ENCODE measurements at places on chromosomes 1 and 21.

GRCh38 chr1:157562515-157562914, 10.2 kb upstream of the FCRL5 start:
- no peak for DNase-seq

- DNase-seq: no peak
Observed at GRCh38 chr1:110133436-110133835, 16.9 kb upstream of the SLC6A17 start.

DNA sequence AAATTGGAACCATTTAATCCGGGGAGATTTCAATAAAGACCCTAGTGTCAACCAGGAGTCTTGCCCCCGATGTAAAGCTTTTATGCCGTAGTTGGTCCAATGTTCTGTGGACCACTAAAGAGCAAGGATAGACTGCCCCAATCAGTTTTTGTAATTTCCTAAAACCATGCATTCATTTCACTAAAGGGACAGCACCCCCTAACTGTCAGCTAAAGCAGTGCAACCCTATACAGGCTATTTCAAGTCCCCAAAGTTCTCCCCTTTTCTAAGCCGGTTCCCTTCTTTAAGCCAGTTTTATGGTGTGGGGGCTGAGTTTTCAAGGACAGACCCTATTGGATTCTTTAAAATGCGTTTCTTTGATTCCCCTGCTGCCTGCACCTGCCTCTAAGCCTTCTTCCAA, 12.7 kb upstream of the PDPN start:
- DNase-seq: no peak

- DNase-seq: no peak
Observed at GRCh38 chr1:12518931-12519692, 98.9 kb downstream of the DHRS3 start.

DNA sequence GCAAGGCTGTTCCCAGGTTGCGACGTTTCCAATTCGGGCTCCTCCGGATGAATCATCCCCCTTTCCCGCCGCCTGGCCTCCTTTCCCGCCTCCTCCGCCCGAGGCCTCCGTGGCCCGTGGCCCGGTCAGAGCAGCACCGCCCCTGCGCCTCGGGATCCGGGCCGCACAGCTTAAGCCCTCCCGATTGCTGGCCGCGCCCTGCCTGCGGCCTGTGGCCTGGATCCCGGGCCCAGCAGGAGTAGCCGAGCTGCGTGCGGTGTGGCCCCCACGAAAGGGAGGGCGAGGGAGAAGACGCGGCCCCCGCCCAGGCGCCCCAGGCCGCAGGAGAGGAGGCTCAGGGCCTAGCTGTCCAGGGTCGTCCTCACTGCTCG, 1.0 kb downstream of the TMEM200B start:
- no peak for DNase-seq

DNA sequence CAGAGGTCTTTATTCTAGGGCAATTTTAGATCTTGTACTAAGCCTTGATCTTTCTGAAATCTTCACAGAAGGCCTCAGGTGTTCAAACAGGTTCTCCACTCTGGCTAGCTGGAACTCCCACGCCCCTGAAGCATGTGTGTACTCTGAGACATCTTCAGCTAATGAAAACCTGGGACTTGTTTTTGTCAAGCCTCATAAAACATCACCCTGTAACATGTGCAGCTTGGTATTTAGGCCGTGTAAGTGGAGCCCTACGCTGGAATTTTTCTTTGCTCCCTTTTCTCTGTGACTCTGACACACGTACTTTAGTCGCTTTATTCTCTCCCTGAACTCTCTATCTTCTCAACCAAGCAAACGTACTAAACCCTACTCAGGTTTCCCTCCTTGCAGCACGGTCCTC, 701.9 kb upstream of the ZP4 start:
- no peak for DNase-seq

GRCh38 chr1:151324390-151324930, 2.8 kb downstream of the PI4KB start:
- no peak for DNase-seq

DNA sequence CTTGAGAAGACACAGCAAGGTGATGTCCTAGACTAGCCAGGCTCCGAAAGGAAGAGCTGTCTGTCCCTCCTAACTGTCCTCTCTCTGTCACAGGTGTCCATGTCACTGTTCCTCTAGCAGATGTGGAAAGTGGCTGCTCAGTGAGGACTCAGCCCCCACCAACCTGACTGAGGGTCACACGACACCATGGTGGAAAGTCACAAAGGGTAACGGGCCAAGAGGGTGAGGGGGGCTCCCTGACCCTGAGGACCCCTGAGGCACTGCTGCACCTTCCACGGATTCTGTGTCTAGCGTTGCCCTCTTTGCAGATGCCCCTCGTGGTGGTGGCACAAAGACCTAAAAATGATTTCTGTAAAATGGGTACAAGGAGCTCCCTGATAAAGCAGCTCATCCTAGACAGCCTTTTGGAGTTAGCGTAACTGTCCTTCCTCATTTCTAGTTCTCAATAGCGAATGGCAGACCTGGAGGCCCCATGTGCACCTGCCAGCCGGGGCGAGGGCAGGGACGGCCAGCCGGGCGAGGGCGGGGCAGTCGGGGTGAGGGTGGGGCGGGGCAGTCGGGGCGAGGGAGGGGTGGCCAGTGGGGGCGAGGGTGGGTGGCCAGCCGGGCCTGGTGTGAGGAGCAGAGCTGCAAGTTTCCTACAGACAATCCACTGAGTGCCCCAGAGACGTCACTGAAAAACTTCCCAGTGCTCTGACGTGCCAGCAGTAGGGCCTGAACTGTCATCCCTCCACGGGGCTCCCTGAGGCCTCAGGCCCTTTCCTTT, 23.4 kb downstream of the POFUT2 start:
- DNase-seq: no peak

DNA sequence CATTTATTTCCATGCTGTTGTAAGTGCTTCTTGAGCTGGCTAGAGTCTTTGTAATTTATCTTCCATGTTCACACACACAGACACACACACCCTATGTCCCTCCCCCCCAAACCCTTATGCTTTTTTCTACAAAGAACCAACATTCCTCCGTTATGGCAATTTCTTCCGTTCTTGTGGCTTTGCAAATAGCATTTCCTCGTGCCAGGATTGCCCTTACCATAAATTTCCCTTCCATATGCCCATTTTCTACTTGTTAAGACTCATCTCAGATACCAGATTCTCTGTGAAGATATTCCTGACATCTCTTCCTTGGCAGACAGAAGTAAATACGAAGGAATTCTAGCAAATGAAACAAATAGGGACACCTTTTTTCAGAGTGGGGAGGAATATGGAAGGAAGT, 26.0 kb downstream of the RALGPS2 start:
- no peak for DNase-seq

DNA sequence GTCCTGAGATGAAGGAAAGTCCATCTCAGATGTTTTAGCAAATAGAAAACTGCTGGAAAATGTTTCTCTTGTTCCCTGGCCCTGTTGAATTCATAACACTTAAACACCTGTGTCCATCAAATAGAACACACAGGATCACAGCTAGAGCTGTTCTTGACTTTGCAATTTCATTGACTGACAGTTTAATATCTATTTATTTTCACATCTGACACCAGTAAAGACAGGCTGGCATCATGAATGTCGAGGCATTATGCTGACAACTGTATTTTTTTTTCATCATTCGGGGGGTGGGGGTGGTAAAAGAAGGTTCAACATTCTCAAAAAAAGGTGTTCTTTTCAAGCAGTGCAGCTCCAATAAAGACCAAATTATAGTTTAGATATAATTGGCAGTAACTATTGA, 591.2 kb upstream of the PTBP2 start:
- no peak for DNase-seq

GRCh38 chr1:202569393-202570322, 140.6 kb downstream of the SYT2 start:
- DNase-seq: no peak

DNA sequence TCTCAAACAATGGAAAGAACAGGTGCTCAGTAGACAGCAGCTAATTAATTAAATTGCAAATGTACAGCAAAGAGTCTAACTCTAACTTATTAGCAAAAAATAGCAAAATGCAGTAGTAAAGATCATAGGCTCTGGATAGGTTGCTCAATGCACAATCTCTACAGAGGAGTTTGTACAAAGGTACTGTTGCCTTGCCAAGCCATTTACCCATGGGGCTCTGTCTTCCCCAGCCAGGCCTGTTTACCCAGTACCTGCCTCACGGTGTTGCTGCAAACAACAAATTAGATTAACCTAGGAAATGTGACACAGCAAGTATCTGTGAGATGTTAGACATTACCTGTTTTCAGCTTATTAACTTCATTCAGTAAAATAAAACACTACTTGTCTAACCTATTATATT, 222.0 kb downstream of the DENND1B start:
- DNase-seq: no peak

- peak; percentile 94 for DNase-seq
Observed at GRCh38 chr1:234772345-234773147, 162.6 kb upstream of the IRF2BP2 start.

GRCh38 chr1:205518661-205519540, 14.4 kb downstream of the CDK18 start:
- DNase-seq: no peak

DNA sequence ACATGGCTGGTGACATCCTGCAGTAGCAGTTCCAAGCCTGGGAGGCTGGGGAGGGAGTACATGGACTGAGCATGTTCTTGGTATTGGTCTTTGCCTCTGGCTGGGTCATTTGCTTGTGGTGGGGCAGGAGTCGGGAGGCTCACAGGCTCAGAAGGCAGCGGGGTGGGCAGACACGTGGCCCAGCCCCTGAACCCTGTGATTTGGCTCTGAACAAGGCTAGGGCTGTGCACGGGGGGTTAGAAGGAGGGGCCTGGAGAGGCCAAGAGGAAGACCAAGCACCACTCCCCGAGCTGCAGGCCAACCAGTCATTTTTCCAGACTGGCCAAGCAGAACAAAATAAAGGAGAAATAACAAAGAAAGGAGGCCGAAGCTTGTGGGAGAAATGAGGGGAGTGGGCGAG, 9.7 kb upstream of the PRELP start:
- DNase-seq: no peak

DNA sequence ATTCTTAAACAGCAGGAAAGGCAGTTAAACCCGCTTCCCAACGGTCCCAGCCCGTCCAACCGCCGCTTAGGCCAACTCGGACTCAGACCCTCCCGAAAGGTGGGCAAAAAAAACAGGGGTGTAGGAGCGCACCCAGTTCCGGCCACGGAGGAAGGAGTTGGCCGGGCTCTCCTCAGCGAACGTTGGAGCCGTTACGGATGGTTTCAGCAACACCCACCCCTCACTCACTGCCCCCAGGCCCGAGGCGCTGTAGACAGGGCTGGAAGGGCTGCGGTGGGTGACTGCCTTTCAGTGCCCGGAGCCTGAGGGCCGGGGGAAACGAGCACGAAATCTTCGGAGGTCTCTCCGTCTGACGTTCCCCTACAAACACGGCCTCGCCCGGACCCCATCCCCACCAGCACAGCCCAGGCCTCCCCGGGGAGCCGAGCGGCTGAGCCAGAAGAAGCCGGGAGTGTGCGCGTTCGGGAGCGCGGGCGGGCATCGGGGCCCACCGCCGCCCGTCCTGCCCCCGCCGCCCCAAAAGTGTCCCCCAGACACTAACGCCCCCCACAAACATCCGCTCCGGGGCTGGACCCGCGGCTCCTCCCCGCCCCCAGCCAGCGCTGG, 1.3 kb downstream of the KDM5B start:
- no peak for DNase-seq

- DNase-seq: no peak
Observed at GRCh38 chr1:91803847-91804545, 82.0 kb downstream of the TGFBR3 start.

DNA sequence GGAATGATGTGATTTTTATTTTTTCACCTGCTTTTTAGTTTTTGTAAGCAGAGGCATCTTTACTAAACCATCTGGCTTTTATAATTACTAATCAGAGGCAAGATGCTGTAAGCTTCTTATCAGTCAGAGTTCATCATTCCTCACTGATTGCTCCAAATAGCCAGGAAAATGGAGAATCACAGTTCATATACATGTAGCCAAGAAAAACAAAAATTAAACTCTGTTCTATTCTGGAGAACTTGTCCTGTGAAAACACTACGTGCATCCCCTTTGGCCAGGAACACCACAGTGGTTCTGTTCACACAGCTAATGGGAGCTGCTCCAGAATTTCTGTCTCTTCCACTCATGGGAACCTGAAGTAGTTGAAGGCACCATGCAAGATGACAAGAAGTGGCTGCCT, 725.5 kb upstream of the CHRM3 start:
- DNase-seq: no peak

GRCh38 chr1:228440761-228441500, 24.3 kb upstream of the TRIM17 start:
- DNase-seq: no peak

- no peak for DNase-seq
Observed at GRCh38 chr1:32073299-32074229, 825 bp downstream of the TMEM39B start.

- DNase-seq: no peak
Observed at GRCh38 chr1:150111670-150112069, 38.0 kb upstream of the PLEKHO1 start.

DNA sequence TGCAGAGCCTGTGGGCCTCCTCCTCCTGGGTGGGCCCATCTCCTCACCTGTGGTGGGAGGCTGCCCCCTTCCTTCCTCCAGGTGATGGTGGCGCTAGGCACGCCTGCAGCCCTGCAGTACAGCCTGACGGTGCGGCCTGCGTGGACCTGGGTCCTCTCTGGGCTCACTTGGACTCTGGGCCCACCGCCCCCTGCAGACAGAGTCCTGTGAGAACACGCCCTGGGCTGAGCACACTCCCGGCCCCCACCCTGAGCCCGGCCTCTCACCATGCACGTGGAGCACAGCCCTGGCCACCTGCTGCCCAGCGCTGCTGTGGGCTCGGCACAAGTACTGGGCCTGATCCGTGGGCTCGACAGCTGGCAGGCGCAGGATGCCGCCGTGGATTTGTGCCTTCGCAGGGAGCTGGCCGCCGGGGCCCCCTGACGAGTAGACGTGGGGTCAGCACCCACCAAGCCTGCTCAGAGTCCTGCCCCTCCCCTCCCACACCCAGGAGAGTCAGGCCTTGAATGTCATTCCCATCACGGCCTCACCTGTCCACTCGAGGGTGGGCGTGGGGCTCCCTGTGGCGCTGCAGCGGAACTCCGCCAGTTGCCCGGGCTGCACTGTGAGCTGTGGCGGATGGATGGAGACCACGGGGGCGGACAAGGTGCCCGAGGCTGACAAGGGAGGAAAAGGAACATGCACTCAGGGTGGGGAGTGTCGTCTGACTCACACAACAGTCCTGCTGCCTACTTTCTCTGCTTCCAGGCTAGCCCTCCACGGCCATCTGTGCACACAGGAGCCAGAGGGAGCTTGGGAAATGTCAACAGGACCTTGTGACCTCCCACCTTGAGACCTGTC, 43.4 kb downstream of the LDLRAD2 start:
- no peak for DNase-seq

DNA sequence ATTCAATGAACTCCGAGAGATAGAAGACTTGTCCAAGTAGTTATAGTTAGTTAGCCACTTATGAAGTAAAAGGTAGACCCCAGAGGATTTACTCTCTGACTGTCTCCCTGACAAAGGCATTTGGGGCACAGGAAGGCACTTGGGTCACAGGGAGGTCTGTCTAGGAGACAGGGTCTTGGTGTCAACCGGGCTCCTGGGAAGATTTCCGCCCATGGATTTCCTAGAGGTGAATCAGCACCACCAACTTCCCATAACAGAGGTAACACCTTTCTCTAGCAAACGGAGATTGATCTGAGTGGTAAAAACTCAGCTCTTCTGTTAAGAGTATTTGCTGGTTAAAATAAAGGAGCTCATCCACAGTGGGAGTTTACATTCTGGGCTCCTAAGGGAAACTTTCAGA, 16.4 kb downstream of the CCN1 start:
- DNase-seq: no peak

Measured in pulmonary artery endothelial cell (primary cell).